ENCODE measurements at places on chromosomes 5 and 9.
A peak's percentile ranks its signal among the peaks of the same experiment; 100 is the strongest.

DNA sequence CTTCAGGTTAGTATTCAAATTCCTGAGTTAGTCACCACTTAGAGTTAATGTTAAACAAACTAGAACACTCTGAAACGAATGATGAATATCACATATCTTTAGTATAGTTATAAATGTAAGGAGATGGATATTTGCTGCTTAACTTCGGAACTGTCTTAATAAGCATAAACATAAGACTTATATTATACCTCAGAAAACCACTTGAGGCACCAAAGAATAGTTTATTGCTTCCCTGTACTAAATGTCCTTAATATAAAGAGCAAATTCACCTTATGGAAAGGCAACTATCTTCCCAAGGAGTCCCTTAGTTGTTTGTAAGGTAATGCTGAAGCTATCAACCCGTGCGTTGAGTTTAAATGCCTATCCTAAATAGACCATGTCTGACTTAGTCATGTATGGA, 300.0 kb upstream of the ADAMTSL1 start:
- no peaks in the 10 kb centered on the region for H3K36me3 ChIP-seq
- no peaks in the 10 kb centered on the region for H3K4me1 ChIP-seq
- no peaks in the 10 kb centered on the region for H3K27me3 ChIP-seq
- H3K27ac ChIP-seq: no peak overlapping the region
- H3K4me3 ChIP-seq: no peak overlapping the region
- DNase-seq: no peak

DNA sequence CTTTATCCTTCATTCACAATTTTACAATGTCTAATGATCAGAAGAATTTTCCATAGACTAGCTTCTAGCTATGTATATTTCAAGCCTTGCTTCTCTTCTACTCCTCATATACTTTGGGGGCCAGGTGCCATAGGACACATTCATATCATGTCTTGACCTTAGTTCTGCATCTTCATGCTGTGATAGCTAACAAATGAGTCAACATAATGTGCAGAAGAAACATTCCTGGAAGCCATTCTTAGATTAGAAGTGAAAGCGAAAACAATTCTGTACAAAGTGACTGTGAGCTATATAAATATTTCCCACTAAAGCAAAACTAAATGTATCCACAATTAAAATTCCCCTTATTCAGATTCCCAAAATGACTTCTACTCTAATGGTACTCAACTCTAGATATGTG, 320.2 kb upstream of the NREP start:
- no peak overlapping the region for H3K4me3 ChIP-seq
- no peaks in the 10 kb centered on the region for H3K27me3 ChIP-seq
- no peak overlapping the region for H3K27ac ChIP-seq

DNA sequence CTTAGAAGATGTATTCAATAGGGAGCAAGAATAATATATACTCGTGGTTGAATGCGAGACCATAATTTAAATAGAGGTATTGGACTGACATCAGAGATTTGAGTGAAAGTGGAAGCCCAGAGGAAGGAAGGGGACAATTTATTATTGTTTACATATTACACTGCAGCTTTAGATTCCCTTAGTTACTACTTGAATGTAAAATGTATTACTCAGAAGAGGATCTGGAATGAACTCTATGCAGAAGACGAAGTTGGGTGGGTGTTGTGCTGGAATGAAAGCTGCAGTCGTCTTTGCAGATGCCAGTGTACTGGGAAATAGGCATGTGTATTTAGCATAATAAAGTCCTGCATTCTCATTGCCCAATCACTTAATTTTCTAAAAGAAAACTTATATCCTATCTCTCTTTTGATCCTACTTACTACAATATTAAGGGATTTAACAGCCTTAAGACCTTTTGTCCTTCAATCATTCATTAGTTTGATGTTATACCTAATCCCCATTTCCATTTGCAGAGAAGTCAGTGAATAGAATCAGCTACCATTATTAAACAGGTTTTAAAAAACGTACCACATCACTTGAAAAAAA, 570.7 kb upstream of the WWC1 start:
- no peak overlapping the region for H3K4me3 ChIP-seq
- H3K4me1 ChIP-seq: peaks cover 18% of the 10 kb centered on the region
- H3K27ac ChIP-seq: no peak overlapping the region
- no peaks in the 10 kb centered on the region for H3K36me3 ChIP-seq
- H3K27me3 ChIP-seq: no peaks in the 10 kb centered on the region

- H3K27me3 ChIP-seq: no peaks in the 10 kb centered on the region
- DNase-seq: no peak
- no peak overlapping the region for H3K27ac ChIP-seq
- no peaks in the 10 kb centered on the region for H3K36me3 ChIP-seq
- no peak overlapping the region for H3K4me3 ChIP-seq
Measured at GRCh38 chr5:95669540-95669939, 13.3 kb downstream of the SPATA9 start.

- no peak overlapping the region for H3K27ac ChIP-seq
- no peak overlapping the region for H3K4me3 ChIP-seq
- no peaks in the 10 kb centered on the region for H3K4me1 ChIP-seq
- DNase-seq: no peak
- H3K36me3 ChIP-seq: no peaks in the 10 kb centered on the region
- H3K27me3 ChIP-seq: no peaks in the 10 kb centered on the region
Measured at GRCh38 chr5:134038138-134038537, 33.4 kb upstream of the VDAC1 start.

DNA sequence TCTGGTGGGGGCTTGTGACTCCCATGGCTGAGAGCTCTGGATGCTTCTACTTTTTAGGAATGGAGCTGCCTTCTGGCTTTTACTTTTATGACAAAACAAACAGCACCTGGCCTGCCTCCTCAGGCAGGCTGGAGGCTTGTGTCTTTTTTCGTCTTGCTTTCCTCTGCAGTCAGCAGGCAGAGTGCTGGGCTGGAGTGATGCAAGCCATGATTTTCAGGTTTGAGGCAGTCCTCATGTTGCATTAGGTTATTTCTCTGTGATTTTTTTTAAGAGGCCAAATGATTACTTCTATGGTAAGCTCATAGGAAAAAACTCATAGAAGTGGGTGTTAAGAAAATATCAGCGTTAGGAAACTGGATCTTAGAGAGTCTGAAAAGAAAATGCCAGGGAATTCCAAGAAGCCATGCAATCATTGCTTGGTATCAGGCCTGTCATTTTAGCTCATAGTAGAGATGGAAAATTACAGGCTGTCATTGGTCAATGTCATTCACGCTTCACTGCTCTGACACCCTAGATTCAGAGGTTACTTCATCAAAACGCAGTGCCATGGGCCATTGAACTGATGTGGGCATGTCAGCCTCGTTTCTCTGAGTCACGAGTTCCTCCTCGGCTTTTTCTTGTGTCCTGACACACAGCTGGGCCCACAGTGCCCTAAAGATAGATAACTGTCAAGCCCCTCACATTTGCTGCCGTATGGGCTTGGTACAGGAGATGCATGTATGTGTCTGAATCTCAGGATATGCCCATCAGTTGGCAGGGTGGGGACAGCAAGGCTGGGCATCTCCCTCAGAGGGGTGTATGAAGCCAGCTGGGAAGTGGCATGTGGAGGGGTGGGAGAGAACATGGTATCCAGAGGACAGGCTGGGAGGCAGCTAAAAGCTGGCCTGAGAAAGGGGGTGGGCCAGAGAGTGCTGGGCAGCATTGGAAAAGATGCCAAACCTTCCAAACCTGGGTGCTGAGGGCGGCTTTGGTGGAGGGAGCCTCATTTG, 151.8 kb downstream of the HSPA4 start:
- no peak overlapping the region for H3K27ac ChIP-seq
- H3K4me1 ChIP-seq: peaks cover 13% of the 10 kb centered on the region
- H3K36me3 ChIP-seq: no peaks in the 10 kb centered on the region
- no peak overlapping the region for H3K4me3 ChIP-seq
- no peak for DNase-seq
- H3K27me3 ChIP-seq: no peaks in the 10 kb centered on the region

GRCh38 chr9:133563291-133563796, 28.8 kb downstream of the ADAMTSL2 start:
- H3K27me3 ChIP-seq: peaks cover 11% of the 10 kb centered on the region
- DNase-seq: no peak
- H3K4me1 ChIP-seq: no peaks in the 10 kb centered on the region
- no peaks in the 10 kb centered on the region for H3K36me3 ChIP-seq

GRCh38 chr9:621201-621855, 220.2 kb upstream of the DMRT1 start:
- no peaks in the 10 kb centered on the region for H3K36me3 ChIP-seq
- H3K4me3 ChIP-seq: no peak overlapping the region
- no peaks in the 10 kb centered on the region for H3K27me3 ChIP-seq
- H3K27ac ChIP-seq: no peak overlapping the region
- DNase-seq: no peak

DNA sequence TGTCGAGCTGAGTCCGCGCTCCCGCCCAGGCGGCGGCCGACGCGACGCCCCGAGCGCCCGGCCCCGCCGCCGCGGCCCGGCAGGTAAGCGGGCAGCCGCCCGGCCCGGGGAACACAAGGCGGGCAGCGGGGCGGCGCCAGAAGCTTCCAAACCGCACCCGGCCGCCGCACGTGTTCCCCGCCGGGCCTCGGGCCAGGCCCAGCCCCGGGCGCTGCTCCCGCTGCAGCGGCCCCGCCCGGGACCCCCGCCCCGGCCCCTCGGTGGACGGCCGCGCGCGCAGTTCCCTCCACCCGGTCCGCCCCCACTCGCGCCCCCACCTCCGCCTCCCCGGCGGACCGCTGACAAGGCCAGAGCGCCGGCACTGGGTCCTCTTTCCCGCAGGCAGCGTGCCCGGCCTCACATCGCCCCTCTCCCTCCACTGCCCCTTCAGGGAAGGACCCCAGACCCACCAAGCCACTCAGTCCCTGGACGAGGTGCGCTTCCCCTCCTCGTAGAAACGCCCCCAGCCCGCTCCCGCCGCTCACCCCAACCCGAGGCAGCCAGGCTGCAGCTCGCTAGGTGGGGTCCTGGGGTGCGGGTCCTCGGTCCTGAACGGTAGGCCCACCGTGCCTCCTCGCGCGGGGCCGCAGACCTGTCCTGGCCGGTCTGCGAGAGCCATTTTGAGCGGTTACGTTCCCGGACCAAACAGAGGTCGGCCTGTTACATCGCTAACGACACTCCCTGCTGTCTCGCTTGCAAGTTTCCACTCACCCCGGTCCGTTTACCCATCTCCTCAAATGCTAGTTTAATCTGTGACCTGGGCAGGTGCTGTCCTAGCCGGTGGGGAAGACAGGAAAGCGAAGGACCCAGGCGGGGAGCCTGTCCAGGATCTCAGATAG, 475 bp downstream of the WDR5 start:
- peak overlapping the region; percentile 77 for H3K27ac ChIP-seq
- peaks cover 37% of the 10 kb centered on the region for H3K36me3 ChIP-seq
- H3K4me3 ChIP-seq: peak overlapping the region; percentile 66
- no peaks in the 10 kb centered on the region for H3K27me3 ChIP-seq
- no peak for DNase-seq

DNA sequence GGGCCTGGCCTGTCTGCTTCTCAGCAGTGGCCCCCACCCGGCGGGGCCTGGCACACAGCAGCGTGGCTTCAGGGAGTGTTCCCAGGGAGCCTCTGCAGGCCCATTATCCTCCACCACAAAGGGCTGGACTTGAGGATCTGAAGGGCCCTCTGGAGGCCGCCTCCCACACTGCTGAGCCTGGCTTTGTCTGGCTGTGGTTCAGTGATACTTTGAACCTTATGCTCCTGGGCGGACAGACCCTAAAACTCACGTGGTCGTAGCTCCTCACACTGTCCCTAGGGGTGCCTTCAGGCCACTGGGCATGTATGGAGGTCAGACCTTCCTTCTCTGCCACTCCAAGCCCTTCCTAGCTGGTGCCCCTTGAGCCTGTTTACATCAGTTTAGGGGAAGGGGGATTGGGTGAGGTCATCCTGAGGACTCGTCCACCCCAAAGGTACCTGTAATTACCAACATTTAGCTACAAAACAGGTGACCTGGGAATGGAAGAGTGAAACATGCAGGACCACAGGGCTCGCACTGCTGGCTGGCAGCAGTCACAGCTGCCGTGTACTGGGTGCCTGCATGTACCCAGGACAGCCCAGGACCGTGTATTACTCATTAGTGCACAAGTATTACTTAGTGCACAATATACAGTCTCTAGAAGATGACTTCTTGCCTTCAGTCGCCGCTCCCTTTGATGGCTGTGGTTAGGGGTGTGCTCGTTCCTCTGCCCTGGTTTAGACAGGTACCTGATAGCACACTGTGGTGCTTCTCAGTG, 8.5 kb downstream of the GRHPR start:
- H3K4me1 ChIP-seq: no peaks in the 10 kb centered on the region
- H3K27ac ChIP-seq: no peak overlapping the region
- peaks cover 67% of the 10 kb centered on the region for H3K36me3 ChIP-seq
- no peaks in the 10 kb centered on the region for H3K27me3 ChIP-seq

DNA sequence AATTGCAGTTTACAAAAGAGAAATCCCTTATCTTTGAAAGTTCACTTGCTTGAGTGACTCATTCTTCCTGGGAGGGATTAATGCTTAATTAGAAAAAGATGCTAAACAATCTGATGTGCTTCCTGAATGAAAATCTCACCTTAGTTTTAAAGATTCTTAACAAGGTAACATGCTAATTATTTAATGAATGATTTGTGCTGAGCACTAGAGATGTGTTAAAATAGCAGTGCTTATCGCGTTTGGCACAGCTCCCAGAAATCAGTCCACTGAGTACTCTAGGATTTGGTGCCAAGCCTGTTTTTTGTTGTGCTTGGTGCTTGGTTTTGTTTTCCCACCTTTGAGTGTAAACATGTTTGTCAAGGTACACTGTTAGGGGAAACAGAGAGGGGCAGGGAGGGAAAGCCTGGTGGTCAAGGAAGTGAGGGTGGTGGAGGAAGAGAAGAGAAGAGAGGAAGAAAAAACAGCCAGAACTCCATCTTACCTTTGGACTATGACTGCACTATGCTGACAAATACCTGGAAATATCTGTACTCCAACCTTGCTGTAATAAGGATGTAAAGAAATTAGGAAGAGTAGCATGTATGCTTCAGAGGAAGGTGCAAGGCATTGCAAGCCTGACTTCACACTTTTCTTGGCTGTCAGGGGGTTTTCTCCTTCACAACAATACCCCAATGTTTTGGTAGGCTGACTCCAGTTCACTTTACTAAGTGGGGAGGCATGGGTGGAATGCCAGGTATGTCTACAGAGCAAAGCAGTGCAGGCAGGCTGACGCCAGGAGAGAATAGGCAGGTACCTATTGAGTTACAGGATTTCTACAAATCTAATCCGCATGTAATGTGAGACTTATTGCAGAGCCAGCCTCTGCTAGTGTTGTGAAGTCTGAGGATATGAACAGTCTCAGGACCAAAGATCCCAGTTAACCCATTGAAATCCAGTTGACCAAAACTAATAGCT, 157.2 kb upstream of the ISL1 start:
- H3K27ac ChIP-seq: peak overlapping the region; percentile 55
- no peaks in the 10 kb centered on the region for H3K27me3 ChIP-seq
- no peak overlapping the region for H3K4me3 ChIP-seq
- H3K4me1 ChIP-seq: peaks cover 8% of the 10 kb centered on the region
